ENCODE measurements at places on chromosomes 5 and 9.

DNA sequence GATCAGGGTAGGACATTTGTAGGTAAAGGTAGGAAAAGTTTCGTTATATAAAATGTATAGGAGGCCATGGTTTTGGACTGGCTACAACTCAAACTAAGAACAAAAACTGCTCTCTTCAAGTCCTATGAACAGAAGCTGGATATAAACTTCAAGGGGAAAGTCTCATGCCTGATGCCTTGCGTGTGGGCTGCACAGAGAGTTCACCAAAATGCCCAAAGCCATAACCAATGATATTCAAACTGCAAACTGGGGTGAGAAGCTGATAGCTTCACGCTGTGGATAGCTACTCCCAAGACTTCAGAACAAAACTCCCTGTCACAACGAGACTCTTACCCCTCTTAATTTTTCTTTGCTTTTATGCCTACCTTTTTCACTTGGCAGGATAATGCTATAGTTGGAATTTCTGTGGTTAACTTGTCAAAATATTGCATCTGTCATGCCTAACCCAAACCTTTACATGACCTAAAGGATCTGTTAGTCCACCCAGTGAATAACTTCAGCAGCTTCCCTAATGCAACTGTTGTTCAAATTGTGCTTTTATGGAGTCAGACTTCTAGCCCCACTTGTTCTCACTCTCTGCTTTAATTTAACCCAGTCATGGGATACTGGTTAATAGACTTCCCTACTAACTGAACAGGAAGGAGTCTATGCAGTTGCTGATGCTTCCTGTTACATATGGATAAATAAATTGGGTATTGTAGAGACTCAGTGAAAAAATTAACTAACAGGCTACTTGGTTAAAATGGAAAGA is 71.9 kb downstream of the SFXN1 start:
- no peak for DNase-seq

- DNase-seq: no peak
These were observed 34.8 kb upstream of the IFNK start for GRCh38 chr9:27489087-27489876.

DNA sequence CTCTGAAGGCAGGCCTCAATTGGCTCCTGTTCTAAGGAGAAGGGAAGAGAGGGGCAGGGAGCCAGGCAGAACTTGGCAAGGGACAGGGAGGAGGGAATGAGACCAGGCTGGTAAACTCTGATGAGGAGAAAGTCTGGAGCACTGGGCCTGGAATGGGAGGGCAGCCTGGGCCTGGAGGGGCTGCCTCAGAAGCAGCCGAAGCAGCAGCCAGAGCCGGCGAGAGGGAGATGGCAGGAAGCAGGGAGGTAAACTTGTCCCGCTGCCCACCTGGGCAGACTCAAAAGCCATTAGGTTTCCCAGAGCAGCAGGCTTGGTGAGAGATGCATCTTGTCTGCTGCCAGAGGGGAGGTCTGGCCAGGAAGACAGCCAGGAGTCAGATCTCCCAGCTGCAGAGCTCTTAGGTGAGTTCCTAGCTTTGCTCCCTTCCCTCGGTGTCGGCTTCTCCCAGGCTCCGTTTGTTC is 37.0 kb upstream of the CRB2 start:
- DNase-seq: no peak

GRCh38 chr9:12329623-12329985 is 363.6 kb upstream of the TYRP1 start:
- no peak for DNase-seq

DNA sequence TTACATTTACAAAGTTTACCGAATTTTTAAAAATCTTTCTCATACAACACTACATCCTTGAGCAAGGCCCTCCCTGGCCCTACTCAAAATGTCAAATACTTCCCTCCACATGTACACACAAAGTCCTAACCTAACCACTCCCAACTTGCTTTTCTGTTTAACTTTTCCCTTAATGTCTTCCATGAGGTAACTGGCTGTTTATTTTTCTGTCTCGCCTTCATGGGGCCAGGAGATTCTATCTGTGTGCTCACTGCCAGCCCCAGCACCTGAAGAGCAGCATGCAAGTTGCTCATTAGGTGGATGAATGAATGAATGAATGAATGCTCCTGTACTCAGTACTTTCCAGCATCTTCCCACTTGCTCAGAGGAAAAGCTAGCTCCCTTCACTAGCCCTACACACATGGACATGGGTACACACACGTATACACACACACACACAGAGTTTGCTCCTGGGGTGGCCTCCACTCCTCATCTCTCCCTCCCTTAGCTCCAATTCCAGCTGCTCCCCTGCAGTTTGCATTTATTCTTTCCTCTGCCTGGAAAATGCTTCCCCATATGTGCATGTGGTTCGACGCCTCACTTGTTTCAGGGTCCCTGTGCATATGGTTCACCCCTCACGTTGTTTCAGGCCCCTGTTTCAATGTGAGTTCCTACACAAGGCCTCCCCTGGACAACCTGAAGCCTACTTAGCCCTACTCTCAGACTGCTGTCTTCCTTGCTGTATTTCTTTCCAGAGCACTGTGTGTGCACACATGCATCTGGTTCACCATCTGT is 165.2 kb downstream of the ROR2 start:
- DNase-seq: no peak

All from upper lobe of right lung (tissue), 1 donor.